ENCODE measurements at places on chromosomes 6 and 20. TPM values are rescaled to one million over a fixed set of nuclear protein-coding genes. Genes with fewer than 3 reads are reported as not detected.

MOXD1 gene
- not detected for total RNA-seq

PGC gene
- not detected for total RNA-seq

DNA sequence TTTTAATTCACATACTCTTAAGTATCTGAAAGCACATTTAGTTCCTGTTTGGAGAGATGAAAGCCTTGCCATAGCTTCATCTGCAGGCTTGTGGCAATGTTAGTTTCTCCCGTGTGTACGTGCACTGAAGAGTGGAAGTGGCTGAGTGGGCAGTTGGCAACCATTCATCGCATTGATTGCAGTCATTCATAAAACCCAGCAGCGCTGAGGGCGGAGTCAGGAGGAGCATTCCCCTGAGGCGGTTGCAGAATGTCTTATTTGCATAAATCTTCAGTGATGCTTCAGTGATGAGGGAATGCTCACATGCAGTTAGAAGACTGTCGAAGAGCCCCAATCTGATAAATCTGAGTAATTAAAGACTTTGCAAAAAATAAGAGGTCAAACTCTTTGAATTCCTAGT lies 79.1 kb downstream of the RIMS1 start:
- no peak for ATAC-seq

DNA sequence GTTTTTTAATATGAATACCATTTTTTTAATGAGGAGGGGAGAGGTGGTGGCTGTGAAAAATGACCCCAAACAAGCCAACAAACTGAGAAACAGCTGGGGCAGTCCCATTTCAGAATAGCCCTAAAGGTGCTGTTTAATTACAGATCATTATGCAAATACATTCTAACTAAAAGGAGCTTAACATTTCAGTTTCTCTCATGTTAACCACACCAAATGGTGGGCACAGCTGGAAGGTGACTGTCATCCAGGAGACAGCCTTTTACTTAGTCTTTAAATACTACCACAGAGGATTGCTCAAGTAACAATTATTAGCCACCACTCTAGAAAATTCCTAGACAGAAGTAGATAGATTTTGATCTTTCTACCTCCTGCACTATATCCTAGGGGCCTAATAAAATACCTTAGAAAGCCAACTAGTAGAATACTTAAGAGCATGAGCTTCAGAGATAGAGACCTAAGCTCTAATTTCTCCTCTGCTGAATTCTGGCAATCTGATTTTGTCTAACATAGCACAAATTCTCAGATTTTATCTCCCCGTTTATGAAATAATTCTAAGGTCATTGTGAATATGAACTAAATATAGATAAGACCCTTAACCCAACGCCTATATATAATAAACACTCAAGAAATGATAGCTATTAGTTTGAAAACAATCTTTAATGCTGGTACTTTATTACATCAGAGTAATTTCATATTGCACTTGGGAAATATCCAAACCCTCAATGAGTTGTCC lies 615.1 kb upstream of the NRSN1 start:
- ATAC-seq, result no peak

DNA sequence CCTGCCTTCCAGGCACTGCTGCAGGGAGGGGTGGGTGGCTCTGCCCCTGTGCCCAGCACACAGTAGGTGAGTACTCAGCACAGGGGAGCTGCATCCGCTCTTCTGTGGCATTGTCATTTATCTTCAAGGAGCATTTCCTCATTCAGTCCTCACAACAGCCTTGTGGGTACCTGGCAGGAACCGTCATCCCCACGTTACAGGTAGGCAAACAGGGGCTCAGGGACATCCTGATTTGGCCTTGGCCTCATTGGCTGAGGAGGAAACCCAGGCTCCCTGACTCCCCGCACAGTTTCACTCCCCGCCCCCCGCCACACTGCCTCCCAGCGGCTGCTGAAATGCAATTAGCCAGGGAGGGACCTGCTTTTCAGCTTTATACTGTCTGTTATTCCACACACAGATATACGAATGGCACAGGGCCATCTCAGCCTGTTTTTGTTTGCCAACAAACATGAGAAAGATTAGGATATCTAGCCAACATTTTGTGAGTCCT lies 24.2 kb upstream of the PNPLA1 start:
- ATAC-seq, result no peak

DNA sequence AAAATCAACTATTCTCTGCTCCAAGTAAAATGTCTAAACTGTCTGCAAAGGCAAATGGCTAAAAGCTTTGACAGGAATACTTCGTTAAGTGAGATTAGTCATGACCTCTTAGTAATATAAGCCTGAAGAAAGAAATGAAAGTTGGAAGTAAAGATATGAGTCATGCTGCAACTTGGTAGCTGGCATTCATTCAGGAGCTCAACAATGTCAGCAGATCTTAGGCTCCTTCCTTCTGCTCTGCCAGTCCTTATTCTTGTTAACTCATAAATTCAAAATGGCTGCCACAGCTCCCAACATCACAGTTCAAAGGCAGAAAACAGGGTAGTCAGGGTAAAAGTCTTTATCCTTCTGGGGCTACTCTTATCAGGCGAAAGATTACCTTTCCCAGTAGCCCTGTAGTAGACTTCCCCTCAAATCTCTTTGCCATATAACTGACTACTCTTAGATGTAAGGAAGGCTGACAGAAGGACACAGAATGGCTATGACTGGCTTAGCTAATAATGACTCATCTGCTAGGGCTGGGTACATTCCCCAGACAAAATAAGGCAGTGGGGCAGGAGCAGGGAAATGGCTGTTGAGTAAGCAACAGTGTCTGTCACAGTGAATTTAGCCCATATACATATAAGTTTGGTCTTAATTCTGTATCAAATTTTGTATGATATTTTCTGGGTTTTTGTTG lies 24.4 kb upstream of the C6orf62 start:
- ATAC-seq, result peak; percentile 95

- no peak for ATAC-seq
Observed at GRCh38 chr6:85675030-85675819, 32.5 kb upstream of the SYNCRIP start.

GRCh38 chr6:170042596-170043118 lies 248.2 kb downstream of the DLL1 start:
- no peak for ATAC-seq
